Lower lobe of right lung (tissue), 2 donors: ENCODE measurements at places on chromosomes 11 and 22. TPM values are rescaled to one million over a fixed set of nuclear protein-coding genes. Genes with fewer than 3 reads are reported as not detected.
A peak's percentile ranks its signal among the peaks of the same experiment; 100 is the strongest.

DNA sequence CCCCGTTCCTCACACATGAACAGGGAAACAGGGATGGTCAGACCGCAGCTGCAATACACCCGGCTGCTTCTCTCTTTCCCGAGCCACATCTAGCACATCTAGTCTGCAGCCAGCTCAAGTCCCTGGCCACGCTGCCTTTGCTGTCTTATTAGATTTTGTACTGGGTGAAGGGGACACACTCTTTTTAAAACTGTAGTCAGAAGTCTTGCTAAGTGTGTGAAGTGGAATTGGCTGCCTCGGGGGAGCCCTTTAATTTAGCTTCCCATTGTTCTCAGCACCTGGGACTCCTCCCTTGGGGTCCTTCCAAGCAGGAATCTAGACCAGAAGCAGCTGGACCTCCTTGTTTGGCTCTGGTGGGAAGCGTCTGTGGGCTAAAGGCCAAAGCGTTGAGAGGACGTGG is 420.0 kb downstream of the CTTN start:
- no peak for DNase-seq

- DNase-seq: no peak
Measured at GRCh38 chr11:127791844-127792243, 791.3 kb upstream of the KIRREL3 start.

GRCh38 chr11:21988477-21988876 is 204.4 kb upstream of the ANO5 start:
- no peak for DNase-seq

DNA sequence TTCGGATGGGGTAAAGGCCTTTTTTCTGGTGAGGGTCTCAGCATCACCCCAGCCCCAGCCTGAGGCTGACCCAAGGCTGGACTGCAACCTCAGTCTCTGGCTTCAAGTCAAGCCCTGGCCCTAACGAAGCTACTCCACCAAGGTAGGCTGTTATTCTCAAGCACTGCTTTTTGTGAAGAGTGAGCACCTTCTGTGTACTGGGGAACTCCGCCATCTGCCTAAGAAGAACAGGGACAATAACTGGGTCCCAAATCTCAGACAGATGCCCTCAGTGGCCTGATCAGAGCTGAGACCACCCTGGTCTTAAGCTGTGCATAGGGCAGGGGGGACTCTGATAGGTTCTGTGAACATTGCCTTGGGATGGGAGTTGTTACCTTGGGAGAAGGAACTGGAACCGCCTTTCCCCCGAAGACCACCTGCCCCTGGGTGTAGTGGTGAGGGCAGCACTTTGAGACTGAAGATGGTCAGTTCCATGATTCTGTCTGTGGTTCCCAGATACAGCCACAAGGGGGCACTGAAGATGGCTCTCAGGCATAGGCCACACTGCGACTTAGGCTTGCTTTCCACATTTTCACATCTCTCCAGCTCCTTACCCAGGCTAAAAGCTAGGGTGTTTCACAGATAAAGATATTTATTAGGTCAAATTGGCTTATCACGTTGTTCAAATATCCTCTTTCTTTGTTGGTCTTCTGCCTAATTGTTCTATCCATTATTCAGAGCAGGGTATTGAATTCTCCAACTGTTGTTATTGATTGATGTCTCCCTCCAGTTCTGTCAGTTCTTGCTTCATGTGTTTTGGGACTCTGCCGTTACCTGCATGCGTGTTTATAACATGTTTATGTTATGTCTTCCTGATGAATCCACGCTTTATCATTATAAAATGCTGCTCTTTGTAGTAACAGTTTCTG is 11.8 kb upstream of the UVRAG start:
- DNase-seq: peak; percentile 68

LAYN gene
- 15.0 TPM for total RNA-seq

B4GALNT4 gene
- 0.38 TPM for total RNA-seq
